CD4-positive, alpha-beta T cell treated with Interleukin-12 subunit alpha and Interleukin-12 subunit beta, for 1 hour (primary cell): ENCODE measurements at places on chromosomes 1 and 21.

- DNase-seq = no peak
Observed at GRCh38 chr1:111366256-111366655, 61.3 kb downstream of the OVGP1 start.

DNA sequence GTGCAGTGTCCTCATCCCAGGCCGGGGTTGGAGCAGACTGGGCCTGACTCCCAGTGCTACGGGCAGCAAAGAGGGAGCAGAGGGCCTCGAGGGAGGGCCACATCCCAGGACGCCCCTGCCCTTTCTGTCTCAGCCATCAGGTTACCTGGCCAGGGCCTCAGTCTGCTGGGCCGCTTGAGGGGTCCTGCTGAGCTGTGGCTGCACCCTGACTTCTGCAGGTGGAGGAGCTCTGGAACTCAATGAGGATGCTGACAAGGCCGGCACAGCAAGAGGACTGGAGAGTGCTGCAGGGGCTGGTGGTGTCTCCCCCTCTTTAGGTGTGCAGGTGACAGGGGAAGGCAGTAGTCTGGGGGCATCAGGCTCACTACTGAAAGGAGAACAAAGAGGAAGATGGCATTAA, 3.3 kb downstream of the ZNF692 start:
- DNase-seq = no peak

DNA sequence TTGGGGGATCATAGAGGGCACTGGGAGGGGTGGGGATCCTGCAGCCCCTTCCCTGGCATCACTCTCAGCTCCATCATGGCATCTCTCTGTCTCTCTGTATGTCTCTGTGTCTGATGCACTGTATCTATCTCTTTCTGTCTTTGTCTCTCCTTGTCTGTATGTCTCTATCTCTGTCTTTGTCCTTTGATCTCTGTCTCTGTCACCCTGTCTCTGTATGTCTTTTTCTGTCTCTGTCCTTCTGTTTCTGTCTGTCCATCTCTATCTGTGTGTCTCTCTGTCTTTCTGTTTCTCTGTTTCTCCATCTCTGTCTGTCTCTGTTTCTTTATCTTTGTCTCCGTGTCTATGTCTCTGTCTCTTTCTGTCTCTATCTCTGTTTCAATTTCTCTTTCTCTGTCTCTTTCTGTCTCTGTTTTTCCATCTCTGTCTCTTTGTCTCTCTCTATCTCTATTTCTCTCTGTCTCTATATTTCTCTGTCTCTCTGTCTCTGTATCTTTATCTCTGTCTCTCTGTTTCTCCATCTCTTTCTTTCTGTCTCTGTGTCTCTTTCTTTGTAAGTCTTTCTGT, 56.4 kb downstream of the TRIM11 start:
- no peak for DNase-seq

DNA sequence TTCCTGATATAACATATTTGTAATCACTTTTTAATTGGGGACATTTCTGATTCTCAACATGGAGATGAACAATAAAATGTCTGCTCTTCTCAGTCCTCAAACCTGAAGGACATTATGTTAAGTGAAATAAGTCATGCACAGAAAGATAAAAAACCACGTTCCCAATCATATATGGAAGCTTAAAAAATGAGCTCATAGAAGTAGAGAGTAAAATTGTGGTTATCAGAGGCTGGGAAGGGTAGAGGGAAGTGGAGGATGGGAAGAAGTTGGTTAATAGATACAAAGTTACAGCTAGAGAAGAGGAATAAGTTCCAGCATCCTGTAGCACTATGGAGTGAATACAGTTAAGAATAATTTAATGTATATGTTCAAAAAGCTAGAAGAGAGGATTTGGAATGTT, 1.5 kb upstream of the CD48 start:
- no peak for DNase-seq
